SJSA1 (cell line): ENCODE measurements at places on chromosomes 13 and 19.

GRCh38 chr13:74560325-74560724 lies 426.1 kb upstream of the KLF12 start:
- DNase-seq, result no peak

DNA sequence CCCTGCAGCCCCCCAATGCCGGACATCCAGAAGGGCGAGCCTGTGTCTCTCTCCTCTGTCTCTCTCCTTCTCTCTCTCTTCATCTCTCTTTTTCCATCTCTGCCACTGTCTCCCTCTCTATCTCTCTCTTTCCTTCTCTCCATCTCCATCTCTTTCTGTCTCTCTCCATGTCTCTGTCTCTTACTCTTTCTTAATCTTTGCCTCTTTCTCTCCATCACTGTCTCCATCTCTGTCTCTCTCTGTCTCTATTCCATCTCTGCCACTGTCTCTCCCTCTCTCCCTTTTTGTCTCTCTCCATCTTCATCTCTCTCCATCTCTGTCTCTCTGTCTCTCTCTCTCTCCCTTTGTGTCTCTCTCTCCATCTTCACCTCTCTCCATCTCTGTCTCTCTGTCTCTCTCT lies 25.7 kb upstream of the TCF3 start:
- DNase-seq, result no peak

DNA sequence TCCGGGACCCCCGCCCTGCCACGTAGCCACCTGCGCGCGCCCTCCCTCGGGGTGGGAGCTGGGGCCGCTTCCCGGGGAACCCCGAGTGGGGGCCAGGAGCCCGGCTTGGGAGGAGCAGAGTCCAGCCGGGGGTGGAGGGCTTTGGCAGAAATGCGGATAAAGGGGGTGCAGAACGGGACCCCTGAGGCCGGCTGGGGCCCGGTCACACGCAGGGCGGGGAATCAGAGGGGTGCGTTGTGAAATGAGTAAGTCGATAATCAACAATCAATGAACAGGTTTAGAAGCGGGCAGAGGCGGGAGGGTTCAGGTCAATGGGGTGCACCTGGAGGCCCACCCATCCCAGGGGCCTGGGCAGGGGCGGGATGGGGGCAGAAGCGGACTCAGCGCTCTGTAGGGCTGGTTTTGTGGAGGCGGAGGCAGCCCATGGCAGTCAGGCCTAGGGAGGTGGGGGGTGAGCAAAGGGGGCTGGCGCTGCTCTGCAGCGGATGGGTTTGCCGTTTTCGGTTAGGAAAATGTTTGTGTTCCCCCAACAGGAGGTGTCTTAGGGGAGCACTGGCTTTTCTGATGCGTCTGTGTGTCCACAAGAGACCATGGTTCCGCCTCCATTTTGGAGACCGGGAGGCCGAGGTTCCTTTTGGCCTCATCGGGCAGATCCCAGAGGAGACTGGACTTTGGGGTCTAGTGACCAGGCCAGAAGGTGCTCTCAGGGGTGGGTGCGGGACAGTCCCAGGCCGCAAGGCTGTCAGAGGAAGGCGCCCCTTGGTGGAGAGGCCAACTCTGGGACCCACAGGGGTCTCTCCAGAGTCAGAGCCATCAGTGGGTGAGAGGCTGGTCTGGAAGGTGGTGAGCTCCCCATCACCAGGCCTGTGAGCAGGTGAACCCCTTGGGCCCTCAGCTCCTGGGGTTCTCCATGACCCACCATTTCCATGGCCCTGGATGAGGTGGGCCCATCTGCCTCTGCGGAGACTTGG lies 683 bp upstream of the DIRAS1 start:
- DNase-seq, result no peak

DNA sequence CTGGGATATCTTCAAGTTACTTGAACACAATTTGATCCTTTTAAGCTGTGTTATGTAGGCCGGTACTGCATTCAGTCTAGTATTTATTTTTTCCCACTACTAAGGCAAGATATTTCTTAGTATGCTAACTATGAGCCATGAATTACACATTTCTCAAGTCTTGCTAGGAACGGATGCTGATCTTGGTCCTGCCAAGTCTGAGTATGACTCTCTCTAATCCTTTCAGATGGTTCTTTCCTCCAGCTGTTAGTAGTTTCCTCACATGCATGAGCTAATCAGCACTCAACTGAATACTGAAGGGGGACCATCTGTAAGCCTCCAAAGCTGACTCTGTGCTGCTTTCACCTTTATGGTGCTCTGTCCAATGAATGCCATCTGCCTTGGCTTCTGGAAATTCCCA lies 460.3 kb downstream of the KCTD12 start:
- no peak for DNase-seq

DNA sequence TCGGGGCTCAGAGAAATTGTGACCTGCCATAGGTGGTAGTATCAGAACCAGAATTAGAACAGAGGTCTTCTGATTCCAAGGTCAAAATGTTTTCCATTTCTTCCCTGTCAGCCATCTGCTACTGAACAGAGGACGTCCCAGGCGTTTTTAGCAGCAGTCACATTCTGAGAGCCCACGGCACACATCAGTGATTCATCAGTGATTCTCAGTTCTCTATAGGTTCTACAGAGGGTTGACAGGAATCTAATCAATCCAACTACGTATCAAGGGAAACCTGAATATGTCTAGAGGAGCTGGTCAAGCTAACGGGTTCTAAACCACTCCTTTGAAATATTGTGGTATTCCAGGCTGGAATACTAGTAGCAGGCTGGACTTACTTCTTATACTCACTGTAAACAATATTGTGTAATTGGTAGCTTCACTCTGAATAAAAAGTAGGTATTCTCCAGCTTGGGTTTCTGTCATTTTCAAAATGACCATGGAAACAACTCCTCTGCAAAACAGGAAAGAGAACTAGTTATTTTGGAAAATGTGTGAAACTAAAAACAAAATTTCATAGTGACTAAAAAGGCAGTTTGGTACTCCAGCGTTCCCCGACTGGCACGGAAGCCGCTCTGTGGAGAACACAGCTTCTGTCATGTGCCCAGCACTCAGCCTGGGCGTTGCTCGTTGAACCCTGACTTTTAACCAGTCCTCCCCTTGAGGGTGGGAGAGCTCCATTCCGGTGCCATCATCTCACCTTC lies 43.2 kb downstream of the FLT3 start:
- no peak for DNase-seq

- DNase-seq, result no peak
Measured at GRCh38 chr19:20969898-20970297, 46.8 kb downstream of the ZNF85 start.
